WERI-Rb-1 (cell line): ENCODE measurements at places on chromosomes 5 and 9.

DNA sequence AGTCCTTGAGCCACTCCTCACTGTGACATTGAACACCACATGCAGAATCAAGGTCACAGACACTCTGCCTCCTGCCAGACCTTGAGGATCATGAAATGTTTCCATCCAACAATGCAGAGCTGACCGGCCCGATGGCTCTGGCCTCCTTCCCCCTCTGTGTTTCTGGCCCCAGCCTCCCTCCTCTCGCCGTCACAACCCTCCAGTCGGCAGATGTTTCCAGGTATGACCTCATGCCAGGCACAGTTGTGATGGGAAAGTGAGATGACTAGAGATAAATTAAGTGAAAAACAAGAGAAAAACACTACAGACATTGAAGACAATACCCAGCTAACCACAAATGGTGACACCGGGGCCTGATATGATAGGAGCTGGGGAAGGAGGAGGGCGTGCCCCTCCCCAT lies 9.8 kb downstream of the NTNG2 start:
- no peak for DNase-seq

DNA sequence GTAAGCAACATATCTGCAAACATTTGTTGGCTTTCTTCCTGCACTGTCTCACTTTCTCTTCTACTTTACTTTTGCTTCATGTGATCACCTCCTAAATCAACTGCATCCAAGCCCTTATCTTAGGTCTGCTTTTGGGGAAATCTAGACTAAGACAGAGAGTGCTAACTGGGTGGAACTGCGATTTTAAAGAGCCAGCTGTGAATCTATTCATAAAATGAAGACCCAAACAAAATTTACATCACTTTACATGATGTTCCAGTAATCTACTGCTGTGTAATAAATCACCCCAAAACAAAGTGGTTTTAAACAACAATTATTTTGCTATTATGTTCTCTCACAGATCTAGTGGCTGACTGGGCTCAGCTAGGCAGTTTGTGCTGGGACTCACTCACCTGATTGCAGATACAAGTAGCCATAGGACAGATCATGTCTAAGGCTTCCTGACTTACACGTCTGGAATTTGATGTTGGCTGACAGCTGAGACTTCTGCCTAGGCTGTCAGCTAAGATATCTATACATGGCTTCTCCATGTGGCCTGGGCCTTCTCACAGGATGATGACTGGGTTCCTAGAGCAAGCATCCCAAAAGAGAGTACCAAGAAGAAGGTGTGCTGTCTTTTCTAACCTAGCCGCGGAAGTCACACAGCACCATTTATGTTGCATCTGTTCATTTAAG lies 145.1 kb upstream of the TBCA start:
- DNase-seq, result no peak

GRCh38 chr9:117189121-117189520 lies 225.7 kb downstream of the ASTN2 start:
- DNase-seq, result no peak

- DNase-seq, result no peak
These were observed 161.3 kb downstream of the SNCAIP start for GRCh38 chr5:122473138-122473843.

- DNase-seq, result no peak
These were observed 377.8 kb downstream of the KIAA0825 start for GRCh38 chr5:94240596-94240992.

GRCh38 chr5:179762079-179762780 lies 29.6 kb downstream of the MAML1 start:
- no peak for DNase-seq

- DNase-seq, result peak; percentile 97
These were observed at the start of gene DYNC2I2 for GRCh38 chr9:128656416-128657343. Gene DYNC2I2 (minus strand): TSS chr9:128656847. CDS start chr9:128656726, 121 bp downstream.

- DNase-seq, result no peak
These were observed 410.1 kb downstream of the AGTPBP1 start for GRCh38 chr9:85331626-85332025.

DNA sequence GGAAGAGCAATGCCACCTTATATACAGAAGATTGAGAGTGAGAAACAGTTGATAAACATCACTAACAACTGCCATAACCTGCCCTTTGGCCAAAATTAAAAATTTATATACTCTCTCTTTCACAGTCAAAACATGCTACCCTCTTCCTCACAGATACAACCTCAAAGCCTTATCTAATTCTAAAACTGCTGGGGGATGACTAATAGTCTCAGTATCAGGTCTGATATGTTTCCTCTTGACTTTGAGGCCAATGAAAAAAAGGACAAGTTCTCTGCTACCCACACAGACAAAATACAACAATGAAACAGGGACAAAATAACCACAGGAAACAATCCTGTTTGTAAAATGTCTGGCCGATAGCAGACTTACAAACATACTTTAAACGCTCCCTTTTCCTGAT lies 485.6 kb upstream of the NUDT12 start:
- no peak for DNase-seq

DNA sequence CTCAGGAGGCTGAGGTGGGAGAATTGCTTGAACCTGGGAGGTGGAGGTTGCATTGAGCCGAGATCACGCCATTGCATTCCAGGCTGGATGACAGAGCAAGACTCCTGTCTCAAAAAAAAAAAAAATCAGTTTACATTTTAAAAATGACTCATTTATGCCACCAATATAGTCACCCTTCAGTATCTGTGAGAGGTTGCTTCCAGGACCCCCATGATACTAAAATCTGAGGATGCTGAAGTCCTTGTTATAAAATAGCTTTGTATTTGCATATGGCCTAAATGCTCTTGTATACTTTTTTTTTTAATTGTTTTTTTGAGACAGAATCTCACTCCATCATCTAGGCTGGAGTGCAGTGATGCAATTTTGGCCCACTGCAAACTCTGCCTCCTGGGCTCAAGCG lies 5.8 kb downstream of the OCLN start:
- DNase-seq, result no peak

- DNase-seq, result no peak
These were observed 38.3 kb upstream of the FCN2 start for GRCh38 chr9:134842321-134842720.

DNA sequence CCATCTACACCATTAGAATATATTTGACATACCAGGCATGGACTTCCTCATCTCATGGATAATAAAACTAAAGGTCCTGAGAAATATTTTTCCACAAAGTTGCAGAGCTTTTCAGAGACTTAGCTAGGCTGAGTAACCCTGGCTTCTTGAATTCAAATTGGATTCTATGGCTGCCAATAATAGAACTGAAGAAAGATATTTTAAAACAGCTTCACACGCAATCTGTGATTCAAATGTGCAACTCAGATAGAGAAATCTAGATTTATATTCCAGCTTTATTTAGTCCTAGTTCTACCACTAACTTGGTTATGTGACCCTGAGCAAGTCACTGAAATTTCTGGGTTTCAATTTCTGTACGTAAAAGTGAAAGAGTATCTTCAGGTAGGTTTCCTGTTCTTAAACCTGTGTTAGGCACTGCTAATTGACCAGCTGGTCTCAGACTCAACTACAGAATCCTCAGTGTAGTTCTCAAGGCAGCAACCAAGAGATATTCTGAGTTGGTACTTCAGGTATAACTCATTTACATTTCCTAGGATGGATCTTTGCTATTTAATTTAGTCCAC lies 235.3 kb downstream of the GABRB2 start:
- no peak for DNase-seq

DNA sequence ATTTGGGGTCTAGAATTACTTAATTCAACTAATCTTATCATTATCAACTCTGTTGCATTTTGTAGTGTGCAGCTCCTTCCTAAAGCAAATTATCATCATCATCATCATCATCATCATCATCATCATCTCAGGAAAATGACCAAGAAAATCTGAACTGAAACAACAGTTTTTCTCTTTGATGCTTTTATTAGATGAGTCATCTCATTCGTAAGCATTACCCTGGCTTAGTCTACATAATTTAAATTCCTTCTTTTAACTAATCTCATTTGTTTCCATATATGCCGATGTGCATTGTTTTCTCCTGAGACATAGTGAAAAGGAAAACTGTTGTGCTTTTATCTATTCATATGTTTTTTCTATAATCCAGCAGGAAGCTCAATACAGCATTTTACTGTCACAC lies 173.0 kb upstream of the PDE4D start:
- no peak for DNase-seq

DNA sequence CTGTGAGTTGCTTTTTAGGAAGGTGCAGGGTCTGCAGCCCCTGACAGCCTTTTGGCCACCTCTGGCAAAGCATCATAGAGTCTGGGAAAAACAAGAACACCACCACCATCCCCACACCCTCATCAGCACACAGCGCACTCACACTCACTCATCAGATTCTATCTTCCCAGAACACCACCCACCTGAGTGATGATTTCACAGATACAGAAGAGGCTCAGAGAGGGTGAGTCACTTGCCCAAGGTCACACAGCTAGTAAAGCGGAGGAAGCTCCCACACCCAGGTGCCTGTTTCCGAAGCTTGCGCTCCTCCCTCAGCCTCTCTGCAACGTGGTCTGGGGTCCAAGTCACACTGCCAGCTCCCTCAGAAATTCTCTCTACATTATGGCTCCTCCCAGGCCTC lies 41.8 kb upstream of the HRH2 start:
- DNase-seq, result no peak

DNA sequence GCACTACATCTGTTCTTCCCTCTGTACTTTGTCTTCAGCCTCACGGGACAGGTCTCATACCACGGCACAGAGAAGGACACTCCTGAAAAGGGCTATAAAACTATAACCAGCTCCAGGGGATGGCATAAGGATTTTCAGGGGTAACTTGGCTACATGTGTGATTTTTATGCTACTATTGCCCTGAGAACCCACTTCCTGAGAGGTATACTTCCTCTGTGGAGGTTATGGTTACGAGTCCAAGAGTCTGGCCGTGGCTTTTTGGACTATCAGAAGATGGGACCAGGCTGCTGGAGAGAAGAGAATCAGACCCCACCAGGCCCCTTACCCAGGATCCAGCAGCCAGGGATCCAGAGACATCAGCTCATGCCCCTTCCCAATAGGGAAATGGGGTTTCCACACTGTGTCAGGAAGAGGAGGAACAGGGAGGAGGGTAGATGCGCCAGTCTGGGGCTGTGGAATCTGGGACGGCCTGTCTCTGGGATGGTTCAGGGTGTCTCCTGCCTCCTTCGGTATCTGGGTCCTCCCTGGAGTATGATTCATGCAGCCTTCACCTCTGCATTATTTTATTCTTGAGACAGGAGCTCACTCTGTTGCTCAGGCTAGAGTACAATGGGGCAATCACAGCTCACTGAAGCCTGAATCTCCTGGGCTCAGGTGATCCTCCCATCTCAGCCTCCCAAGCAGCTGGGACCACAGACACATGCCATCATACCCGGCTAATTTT lies 29.7 kb downstream of the WHRN start:
- no peak for DNase-seq

GRCh38 chr5:99248066-99248465 lies 319.3 kb upstream of the CHD1 start:
- DNase-seq, result no peak

DNA sequence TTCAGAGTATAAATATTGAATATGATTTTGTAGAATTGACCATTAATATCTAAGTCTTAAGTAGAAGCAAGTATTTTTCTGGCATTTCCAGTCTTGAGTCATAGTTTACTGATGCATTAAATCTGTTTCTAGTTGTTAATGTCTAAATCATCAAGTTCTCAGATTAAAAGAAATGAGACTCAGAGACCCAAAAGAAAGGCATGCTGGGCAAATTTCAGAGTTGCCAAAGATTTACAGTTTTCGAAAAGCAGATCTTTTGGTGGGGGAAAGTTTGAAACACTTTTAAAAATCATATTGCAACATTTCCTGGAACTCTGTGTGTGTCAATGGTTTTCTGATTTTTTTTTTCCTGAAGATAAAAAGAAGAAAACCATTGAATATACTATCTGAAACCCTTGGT lies 60.9 kb downstream of the ANKRD55 start:
- no peak for DNase-seq

DNA sequence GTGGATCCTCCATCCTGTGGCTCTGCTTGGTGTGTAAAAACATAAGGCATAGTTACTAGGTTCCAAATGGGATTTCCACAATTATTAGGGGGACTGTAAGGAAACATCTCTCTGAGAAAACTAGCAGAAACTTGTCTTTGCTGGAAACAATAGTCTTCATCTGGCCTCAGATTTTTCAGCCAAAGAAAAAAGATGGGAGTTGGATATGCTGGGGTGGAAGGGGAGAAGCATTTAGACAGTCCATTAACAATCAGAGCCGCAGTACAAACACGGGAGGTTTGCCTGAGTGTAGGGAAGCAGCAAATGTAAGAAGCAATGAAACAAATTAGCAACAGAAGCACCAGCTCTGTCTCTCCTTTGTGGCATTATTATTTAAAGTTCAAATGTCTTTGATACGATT lies 402.7 kb upstream of the ZNF608 start:
- DNase-seq, result peak; percentile 14

GRCh38 chr9:96031366-96031824 lies 155.9 kb downstream of the ERCC6L2 start:
- DNase-seq, result no peak

DNA sequence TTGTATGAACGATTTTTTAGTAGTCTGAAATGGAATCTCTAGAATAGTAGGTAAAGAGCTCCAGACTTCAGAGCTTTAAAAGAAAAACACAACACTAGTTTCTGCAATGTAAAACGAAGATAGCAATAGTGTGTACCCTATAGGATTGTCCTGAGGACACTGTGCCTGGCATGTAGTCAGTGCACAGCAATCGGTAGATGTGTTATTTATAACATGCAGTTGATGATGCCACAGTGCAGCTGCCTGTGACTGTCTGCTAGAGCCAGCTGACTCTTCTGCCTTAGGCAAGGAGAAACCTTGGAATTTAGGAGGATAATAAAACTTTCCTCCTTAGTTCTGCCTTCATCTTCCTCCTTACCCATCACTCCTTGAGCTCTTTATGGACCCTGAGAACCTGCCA lies 27.7 kb upstream of the TMOD1 start:
- DNase-seq, result no peak

GRCh38 chr5:14438195-14438606 lies 143.4 kb upstream of the OTULINL start:
- DNase-seq, result no peak

- DNase-seq, result peak; percentile 84
These were observed 3.1 kb downstream of the IER5L start for GRCh38 chr9:129174724-129175514.

DNA sequence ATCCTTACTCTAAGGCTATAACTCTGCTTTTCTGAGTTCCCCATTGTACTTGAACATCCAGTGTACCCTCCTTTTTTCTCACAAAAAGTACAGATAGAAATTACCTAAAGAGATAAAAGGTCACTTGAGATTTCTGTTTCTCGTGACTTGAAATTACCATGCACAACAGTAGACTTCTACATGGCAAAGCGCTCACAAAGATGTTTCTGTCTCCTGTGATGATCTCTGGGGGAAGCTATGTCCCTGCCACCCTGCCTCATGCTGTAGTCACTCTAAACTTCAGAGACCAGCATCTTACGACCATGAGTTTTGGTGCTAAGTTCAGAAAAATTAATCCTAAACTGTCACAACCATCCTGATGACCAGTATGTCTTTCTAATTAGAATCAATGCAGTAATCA lies 36.2 kb downstream of the NFIB start:
- no peak for DNase-seq

GRCh38 chr9:136012651-136013050 lies 51.5 kb upstream of the UBAC1 start:
- DNase-seq, result no peak

GRCh38 chr5:52809884-52810283 lies 22.2 kb downstream of the ITGA1 start:
- no peak for DNase-seq
